GM12891 (cell line): ENCODE measurements at places on chromosomes 13 and 19.
A peak's percentile ranks its signal among the peaks of the same experiment; 100 is the strongest.

- DNase-seq: peak; percentile 77
These were observed at the start of gene NOSIP for GRCh38 chr19:49580264-49581006. TSS of gene NOSIP (minus strand) at chr19:49580556. CDS start at chr19:49560691, 19,865 bp downstream.

DNA sequence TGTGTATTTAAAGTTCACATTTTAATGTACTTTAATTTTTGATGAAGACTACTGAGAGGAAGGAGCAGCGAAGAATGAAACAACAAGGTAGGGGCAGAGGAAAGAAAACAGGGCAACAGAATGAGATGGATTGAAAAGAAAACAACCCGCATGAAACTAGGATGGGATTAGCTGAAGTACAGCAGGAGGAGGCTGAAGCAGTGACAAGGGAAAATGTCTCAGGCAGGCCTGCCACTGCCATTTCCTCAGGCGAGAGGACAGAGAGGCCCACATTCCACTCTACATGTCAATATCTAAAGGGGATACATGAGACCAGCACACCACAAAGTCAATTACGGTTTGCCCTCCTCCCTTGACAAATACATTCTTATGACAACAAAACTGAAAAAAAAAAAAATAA, 1703.2 kb downstream of the EFNB2 start:
- DNase-seq: no peak

- no peak for DNase-seq
These were observed 792 bp upstream of the PEX11G start for GRCh38 chr19:7489609-7490044.

- no peak for DNase-seq
These were observed 72.6 kb downstream of the CDK8 start for GRCh38 chr13:26326562-26326961.

- no peak for DNase-seq
These were observed 27.8 kb downstream of the CARM1 start for GRCh38 chr19:10899151-10899653.
